RPMI7951 (cell line): ENCODE measurements at places on chromosomes 6 and 20.

DNA sequence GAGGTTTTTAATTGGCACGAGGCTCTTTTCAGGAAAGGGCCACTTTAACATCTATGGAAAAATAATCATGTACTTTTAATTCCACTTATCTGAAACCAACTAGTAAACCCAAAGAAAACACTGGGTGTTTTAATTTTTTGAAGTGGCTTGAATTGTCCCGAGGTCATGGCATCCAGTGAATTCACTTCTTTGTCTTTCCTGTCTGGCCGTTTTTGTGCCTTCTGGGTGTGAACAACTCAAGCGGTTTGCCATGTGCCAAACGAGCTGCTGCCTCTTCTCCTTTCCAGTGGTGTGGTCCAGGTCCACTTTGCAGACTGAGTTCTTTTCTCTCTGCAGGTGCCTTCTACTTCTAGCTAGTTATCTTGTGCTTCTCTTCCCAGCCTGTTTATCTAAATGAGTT, 117.5 kb downstream of the PLCB4 start:
- DNase-seq = peak; percentile 51

DNA sequence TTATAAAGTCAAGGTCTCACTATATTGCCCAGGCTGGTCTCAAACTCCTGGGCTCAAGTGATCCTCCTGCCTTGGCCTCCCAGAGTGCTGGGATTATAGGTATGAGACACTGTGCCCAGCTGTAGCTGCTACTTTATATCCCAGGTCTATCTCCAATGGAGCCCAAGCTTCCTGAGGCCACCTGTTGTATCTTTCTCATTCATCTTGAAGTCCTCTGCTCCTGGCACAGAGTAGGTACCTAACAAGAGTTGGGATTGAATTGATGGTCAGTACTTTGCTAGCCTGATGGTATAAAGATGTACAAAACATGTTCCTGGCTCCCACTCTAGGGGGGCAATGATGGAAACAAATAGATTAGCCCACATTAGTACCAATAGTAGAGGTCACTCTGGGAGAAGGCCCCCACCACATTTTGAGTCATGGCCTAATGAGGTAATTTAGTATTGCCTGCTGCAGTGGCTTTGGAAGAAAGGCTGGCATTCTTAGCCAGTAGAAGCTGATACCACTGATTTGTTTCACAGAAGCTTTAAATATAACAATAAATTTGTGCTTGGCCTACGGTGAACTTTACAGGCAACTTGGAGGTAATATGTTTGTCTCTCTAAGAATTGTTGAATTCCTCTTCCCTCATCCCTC, 5.4 kb downstream of the PTPN1 start:
- DNase-seq = no peak

DNA sequence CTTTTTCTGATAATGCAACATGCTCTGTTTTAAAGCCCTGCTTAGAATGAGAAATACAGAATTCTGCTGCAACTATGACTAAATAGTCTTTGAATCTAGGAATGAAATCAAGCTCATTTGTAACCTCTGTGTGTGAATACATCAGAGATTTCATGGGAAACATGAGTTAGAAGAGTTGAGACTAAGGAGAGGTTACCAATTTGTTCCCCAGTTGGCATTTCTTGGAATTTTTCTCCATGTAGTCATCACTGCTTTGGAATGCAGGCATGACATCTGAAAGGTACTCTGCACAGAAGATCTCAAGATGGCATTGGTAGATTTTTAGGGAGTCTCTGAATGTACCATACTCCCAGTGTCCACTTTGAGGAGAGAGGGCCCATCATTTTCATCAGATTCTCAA, 237.2 kb downstream of the TFAP2A start:
- peak; percentile 52 for DNase-seq

- peak; percentile 74 for DNase-seq
These were observed 963 bp upstream of the RMND1 start for GRCh38 chr6:151452750-151453427.

GRCh38 chr20:20369250-20370093, 1.6 kb downstream of the INSM1 start:
- no peak for DNase-seq

GRCh38 chr6:108163644-108164542, 1.9 kb upstream of the NR2E1 start:
- no peak for DNase-seq

- DNase-seq = peak; percentile 60
These were observed 246.6 kb downstream of the TBXT start for GRCh38 chr6:165920896-165921671.

- DNase-seq = no peak
These were observed 69.6 kb downstream of the HFE start for GRCh38 chr6:26156850-26157250.
